ENCODE measurements at places on chromosomes 16 and 17. TPM values are rescaled to one million over a fixed set of nuclear protein-coding genes. Genes with fewer than 3 reads are reported as not detected.

Gene SYNGR2
- 67.7 TPM for total RNA-seq

Gene NLRC5
- total RNA-seq, result 49.3 TPM

Gene ITGAL
- total RNA-seq, result 7.9 TPM

Gene OTOP2
- total RNA-seq, result not detected

Gene FN3K
- 10.8 TPM for total RNA-seq

Gene CHD3
- 125 TPM for total RNA-seq

Gene KCNH6
- not detected for total RNA-seq

Gene ZG16B
- total RNA-seq, result not detected

Gene STARD3
- 58.1 TPM for total RNA-seq

Gene WFDC1
- total RNA-seq, result 33.5 TPM

Gene TEX14
- 0.24 TPM for total RNA-seq

GRCh38 chr17:36942019-36942599, 4.8 kb downstream of the LHX1 start:
- peaks cover 2% of the 10 kb centered on the region for H3K27me3 ChIP-seq
- no peak overlapping the region for H3K4me3 ChIP-seq
- no peaks in the 10 kb centered on the region for H3K4me1 ChIP-seq
- H3K36me3 ChIP-seq, result no peaks in the 10 kb centered on the region
- DNase-seq, result no peak

GRCh38 chr17:39635614-39636176, 1.2 kb upstream of the STARD3 start:
- no peaks in the 10 kb centered on the region for H3K36me3 ChIP-seq
- DNase-seq, result no peak
- no peaks in the 10 kb centered on the region for H3K27me3 ChIP-seq
- H3K4me1 ChIP-seq, result no peaks in the 10 kb centered on the region

- peak; percentile 93 for DNase-seq
- H3K4me1 ChIP-seq, result no peaks in the 10 kb centered on the region
- no peak overlapping the region for H3K4me3 ChIP-seq
- no peaks in the 10 kb centered on the region for H3K27me3 ChIP-seq
- no peaks in the 10 kb centered on the region for H3K36me3 ChIP-seq
- H3K27ac ChIP-seq, result peak overlapping the region; percentile 93
Measured at GRCh38 chr17:57874434-57875289, 24.8 kb upstream of the MRPS23 start.

DNA sequence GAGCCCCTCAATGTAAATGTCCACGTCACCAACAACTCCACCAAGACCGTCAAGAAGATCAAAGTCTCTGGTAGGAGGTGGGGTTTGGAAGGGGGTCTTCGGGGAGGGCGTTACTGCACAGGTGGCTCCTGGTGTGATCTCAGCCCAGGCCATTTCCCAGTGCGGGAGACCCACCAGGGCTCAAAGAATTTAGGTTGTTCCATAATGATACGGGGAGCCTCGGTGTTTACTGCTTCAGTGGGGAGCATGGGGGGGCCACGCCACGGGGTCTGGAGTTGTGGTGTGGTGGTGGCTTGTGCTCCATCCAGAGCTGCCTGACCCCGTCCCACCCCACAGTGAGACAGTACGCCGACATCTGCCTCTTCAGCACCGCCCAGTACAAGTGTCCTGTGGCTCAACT, 7.8 kb downstream of the ARRB2 start:
- H3K4me3 ChIP-seq, result no peak overlapping the region
- no peaks in the 10 kb centered on the region for H3K27me3 ChIP-seq
- H3K36me3 ChIP-seq, result no peaks in the 10 kb centered on the region
- no peak overlapping the region for H3K27ac ChIP-seq
- peak; percentile 52 for DNase-seq
- no peaks in the 10 kb centered on the region for H3K4me1 ChIP-seq

- DNase-seq, result no peak
- no peaks in the 10 kb centered on the region for H3K4me1 ChIP-seq
- H3K27ac ChIP-seq, result no peak overlapping the region
- no peaks in the 10 kb centered on the region for H3K27me3 ChIP-seq
Measured at GRCh38 chr16:19236561-19237209, 48.8 kb upstream of the CLEC19A start.

DNA sequence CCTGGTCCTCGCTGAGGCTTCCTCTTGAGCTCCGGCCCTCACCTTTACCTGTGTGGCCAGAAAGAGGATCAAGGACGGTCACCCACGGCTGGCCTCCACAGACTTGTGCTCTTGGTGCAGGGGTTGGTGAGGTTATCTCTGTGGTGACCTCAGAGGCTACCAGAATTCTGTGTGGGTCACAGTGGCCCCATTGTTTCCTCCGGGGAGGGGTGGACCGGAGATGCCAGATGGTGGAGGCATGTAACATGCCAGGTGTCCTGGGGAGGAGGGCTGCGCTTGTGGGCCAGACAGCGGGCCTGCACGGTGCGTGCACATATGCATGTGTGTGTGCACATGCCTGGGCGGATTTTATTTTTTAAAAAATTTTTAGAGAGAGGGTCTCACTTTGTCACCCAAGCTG, 6.3 kb downstream of the SGCA start:
- H3K27me3 ChIP-seq, result no peaks in the 10 kb centered on the region
- H3K4me3 ChIP-seq, result no peak overlapping the region
- DNase-seq, result peak; percentile 38
- H3K4me1 ChIP-seq, result peaks cover 3% of the 10 kb centered on the region
- H3K27ac ChIP-seq, result no peak overlapping the region

- DNase-seq, result peak; percentile 84
- H3K36me3 ChIP-seq, result no peaks in the 10 kb centered on the region
- no peaks in the 10 kb centered on the region for H3K27me3 ChIP-seq
- peaks cover 2% of the 10 kb centered on the region for H3K4me1 ChIP-seq
- H3K27ac ChIP-seq, result no peak overlapping the region
Measured at GRCh38 chr16:9090101-9090959, 1.1 kb upstream of the HAPSTR1 start.

DNA sequence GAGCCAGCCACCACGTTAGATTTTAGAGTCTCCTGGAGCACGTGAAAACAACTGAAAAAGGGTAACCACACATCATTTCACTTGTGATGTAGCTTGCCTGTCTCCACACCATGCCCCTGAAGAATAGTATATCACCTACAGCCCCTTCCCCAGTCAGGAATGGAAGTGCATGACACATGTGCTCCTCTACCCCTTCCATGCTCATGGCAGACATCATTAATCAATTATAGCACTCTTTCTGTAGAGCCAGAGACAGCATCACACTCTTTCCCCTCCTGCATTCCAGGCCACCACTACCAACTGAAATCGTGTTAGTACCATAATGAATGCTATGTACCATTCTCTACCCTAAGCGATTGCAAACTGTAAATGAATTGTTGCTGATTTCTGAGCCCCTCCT, 113.5 kb upstream of the PLCG2 start:
- H3K4me3 ChIP-seq, result no peak overlapping the region
- no peaks in the 10 kb centered on the region for H3K36me3 ChIP-seq
- no peaks in the 10 kb centered on the region for H3K4me1 ChIP-seq
- no peak overlapping the region for H3K27ac ChIP-seq

DNA sequence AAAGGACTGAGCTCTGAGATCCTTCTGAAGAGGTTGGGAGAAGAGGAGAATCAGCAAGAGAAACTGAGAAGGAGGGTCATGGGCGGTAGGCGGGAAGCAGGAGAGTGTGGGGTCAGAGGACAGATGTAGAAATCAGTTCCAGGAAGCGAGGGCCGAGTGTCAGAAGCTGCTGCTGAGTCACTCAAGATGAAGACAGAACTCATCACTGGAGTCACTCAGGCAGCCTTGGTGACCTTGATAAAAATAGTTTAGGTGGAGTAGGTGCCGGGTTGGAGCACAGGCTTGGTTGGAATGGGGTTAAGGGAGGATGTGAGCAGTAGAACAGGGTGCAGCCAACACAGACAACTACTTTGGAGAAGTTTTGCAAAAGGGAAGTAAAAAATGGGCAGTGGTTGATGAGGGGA, 6.1 kb upstream of the ITGAM start:
- no peaks in the 10 kb centered on the region for H3K4me1 ChIP-seq
- DNase-seq, result peak; percentile 64
- no peak overlapping the region for H3K27ac ChIP-seq
- no peaks in the 10 kb centered on the region for H3K36me3 ChIP-seq
- no peaks in the 10 kb centered on the region for H3K27me3 ChIP-seq

DNA sequence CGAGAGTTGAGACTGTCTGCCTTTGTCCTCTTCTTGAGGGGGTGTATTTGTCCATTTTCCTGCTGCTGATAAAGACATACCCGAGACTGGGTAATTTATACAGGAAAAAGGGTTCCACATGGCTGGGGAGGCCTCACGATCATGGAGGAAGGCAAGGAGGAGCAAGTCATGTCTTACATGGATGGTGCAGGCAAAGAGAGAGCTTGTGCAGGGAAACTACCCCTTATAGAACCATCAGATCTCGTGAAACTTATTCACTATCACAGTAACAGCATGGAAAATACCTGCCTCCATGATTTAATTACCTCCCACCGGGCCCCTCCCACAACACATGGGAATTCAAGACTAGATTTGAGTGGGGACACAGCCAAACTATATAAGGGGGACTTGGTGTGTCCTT, 338.2 kb upstream of the TNRC6C start:
- no peak overlapping the region for H3K4me3 ChIP-seq
- no peaks in the 10 kb centered on the region for H3K27me3 ChIP-seq
- no peaks in the 10 kb centered on the region for H3K36me3 ChIP-seq
- DNase-seq, result no peak
- H3K27ac ChIP-seq, result no peak overlapping the region

DNA sequence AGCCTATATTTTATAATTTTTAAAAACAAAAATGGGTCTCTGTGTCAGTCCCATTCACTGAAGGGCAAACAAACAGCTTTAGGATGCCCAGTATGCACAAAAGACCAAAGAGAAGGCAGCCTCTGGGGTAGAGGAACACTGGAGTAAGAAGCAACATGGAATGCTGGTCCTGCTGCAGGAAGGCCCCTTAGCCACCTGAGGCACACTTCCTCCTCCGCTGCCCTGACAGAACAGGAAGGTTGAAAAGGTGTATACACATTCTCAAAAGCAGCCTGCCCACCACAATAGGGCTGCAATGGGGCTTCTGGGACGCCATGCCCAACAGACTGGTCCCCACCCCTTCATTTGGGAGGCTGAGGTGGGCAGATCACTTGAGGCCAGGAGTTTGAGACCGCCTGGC, 19.5 kb downstream of the TOM1L2 start:
- H3K4me1 ChIP-seq, result no peaks in the 10 kb centered on the region
- H3K27me3 ChIP-seq, result no peaks in the 10 kb centered on the region
- H3K36me3 ChIP-seq, result no peaks in the 10 kb centered on the region
- no peak overlapping the region for H3K4me3 ChIP-seq
- peak; percentile 36 for DNase-seq

- no peaks in the 10 kb centered on the region for H3K36me3 ChIP-seq
- no peak overlapping the region for H3K27ac ChIP-seq
- no peaks in the 10 kb centered on the region for H3K4me1 ChIP-seq
- peak; percentile 94 for DNase-seq
Measured at GRCh38 chr16:19086322-19087199, 19.1 kb downstream of the COQ7 start.

DNA sequence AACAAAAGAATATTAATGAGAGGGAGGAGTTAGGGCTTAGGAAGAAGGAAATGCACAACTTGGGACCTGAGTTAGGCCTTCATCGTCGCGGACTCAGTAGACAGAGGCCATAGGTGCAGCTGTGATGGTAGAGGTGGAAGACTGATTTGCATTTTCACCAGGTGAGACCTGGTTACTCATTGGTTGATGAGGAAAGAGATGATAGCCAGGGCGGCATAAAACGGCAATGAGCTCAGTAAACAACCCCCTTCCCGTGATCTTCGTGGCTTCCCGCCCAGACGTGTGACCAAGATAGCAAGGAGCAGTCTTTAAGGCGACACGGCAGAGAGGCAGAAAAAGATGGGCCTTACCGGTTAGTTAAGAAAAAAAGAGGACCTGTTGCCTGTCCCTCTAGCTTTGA, at the start of gene TMC5:
Gene TMC5 (plus strand): TSS at position 244 of the 400 bp plus-strand sequence. CDS start 22,156 bp downstream, outside the sequence.
- H3K27ac ChIP-seq, result no peak within 1 kb of the TSS
- no peaks in the 10 kb centered on the region for H3K36me3 ChIP-seq
- no peak within 1 kb of the TSS for H3K4me3 ChIP-seq
- no peaks in the 10 kb centered on the region for H3K27me3 ChIP-seq

- H3K4me1 ChIP-seq, result no peaks in the 10 kb centered on the region
- no peak for DNase-seq
- no peak overlapping the region for H3K4me3 ChIP-seq
Measured at GRCh38 chr17:6323626-6324356, 111.1 kb downstream of the AIPL1 start.

- no peak for DNase-seq
- H3K36me3 ChIP-seq, result no peaks in the 10 kb centered on the region
- no peaks in the 10 kb centered on the region for H3K27me3 ChIP-seq
- H3K4me1 ChIP-seq, result no peaks in the 10 kb centered on the region
Measured at GRCh38 chr16:77721752-77722308, 484 bp upstream of the NUDT7 start.

- DNase-seq, result no peak
- H3K27me3 ChIP-seq, result no peaks in the 10 kb centered on the region
- no peak overlapping the region for H3K4me3 ChIP-seq
- H3K36me3 ChIP-seq, result peaks cover 13% of the 10 kb centered on the region
- no peak overlapping the region for H3K27ac ChIP-seq
- H3K4me1 ChIP-seq, result no peaks in the 10 kb centered on the region
Measured at GRCh38 chr16:57252148-57252721, 7.2 kb downstream of the ARL2BP start.

GRCh38 chr17:81599719-81600486, 37.0 kb downstream of the NPLOC4 start:
- H3K36me3 ChIP-seq, result no peaks in the 10 kb centered on the region
- peak; percentile 83 for DNase-seq
- H3K4me3 ChIP-seq, result no peak overlapping the region
- H3K4me1 ChIP-seq, result no peaks in the 10 kb centered on the region

DNA sequence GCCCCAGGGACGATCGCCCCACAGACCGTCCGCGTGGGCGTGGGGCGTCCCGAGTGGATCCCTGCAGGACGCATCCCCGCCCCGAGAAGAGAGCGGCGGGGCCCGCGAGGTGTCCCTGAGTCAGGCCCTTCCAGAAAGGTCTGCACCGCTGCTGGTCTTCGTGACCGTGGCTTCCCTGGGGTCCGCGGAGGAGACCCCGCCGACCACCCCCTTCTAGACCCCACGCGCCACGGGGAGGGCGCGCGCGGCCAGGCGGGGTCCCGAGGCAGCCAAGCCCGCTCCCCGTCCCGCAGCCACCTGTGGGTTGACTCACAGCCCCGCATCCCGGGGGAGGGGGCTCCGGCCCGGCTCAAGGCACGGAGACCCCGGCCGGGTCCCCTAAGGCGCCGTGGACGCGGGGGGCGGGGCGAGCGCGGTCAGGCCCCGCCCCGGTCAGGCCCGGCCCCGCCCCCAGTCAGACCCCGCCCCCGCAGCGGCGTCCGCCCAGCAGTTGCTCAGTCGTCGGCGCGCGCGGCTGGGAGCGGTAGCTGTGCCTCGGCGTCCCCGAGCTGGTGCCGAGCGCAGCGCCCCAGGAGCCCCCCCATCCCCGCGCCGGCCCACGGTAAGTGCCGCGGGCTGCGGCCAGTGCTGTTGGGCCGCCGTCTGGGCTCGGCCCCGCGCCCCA, at the start of gene BAIAP3:
Gene BAIAP3 (plus strand): TSS at position 497 of the 664 bp plus-strand sequence. CDS start 4,905 bp downstream, outside the sequence.
- H3K36me3 ChIP-seq, result no peaks in the 10 kb centered on the region
- DNase-seq, result no peak
- H3K27ac ChIP-seq, result no peak within 1 kb of the TSS
- H3K4me3 ChIP-seq, result no peak within 1 kb of the TSS

- peak; percentile 90 for DNase-seq
- peak overlapping the region; percentile 95 for H3K27ac ChIP-seq
- H3K36me3 ChIP-seq, result no peaks in the 10 kb centered on the region
Measured at GRCh38 chr17:45132572-45133463, 503 bp upstream of the PLCD3 start.

Measured in aorta (tissue), 5 donors.